ENCODE measurements at places on chromosomes 7 and 10.

DNA sequence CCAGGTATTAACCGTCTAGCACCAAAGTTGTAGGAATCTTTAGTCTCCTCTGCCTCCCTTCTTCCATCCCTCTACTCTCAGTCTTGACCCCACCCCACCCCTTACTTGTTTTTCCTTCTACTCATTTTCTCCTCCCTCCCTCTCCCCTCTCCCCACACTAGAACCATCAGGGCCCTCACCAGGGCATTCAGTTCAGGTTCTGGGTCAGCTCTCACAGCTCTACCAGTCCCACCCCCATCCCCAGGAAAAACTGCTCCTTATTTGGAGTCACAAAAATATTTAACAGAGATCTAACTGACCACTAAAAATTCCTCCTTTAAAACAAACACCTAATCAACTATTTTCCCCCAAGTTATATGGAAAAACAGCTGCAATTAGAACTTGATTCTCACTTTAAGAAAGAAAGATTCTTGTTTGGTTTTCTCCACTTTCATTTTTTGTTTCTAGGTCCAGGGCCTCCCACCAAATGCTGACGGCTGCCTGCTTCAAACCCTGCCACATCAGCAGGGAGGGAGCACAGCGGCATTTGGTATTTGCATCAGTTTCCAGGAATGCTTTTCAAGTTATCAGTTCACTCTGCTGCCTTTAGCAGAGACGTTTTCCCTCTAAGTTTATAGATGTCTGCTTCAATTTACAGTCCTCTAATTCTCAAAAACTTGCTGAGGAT, 2.8 kb upstream of the COL1A2 start:
- DNase-seq = no peak

DNA sequence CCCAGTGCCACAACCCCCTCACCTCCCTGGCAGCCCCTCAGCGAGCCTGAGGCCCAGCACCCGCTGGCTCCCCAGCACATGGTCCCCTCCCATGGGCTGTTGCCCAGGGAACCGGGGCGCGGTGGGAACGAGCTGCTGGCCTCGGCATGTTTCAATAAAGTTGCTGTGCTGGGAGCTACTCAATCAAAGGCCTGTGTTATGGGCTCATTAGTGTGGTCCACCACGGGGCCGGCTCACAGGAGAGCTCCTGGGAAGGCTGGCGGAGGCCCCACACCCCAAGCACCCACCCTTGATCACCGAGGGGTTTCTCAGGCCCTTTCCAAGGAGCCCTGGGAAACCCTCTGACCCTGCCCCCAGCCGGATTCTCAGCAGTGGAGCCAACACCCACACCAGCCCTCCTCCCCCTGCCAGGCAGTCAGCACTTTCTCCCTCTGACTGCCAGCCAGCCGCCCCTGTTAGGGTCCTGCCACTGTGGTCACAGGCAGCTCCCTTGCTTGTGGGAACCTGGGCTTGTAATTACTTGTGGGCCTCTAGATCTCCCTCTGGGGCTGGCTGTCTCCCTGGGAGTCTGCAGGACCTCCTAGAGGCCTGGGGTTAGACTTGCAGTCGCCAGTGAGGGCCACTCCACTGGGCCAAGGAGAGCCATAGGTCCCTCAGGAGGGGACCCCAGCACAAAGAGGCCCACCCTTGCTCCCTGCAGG, 24.8 kb upstream of the TRIM8 start:
- no peak for DNase-seq

- no peak for DNase-seq
These were observed 10.3 kb downstream of the HTRA1 start for GRCh38 chr10:122471531-122472177.

- no peak for DNase-seq
These were observed 112.5 kb upstream of the IGFBP3 start for GRCh38 chr7:46033592-46033991.

DNA sequence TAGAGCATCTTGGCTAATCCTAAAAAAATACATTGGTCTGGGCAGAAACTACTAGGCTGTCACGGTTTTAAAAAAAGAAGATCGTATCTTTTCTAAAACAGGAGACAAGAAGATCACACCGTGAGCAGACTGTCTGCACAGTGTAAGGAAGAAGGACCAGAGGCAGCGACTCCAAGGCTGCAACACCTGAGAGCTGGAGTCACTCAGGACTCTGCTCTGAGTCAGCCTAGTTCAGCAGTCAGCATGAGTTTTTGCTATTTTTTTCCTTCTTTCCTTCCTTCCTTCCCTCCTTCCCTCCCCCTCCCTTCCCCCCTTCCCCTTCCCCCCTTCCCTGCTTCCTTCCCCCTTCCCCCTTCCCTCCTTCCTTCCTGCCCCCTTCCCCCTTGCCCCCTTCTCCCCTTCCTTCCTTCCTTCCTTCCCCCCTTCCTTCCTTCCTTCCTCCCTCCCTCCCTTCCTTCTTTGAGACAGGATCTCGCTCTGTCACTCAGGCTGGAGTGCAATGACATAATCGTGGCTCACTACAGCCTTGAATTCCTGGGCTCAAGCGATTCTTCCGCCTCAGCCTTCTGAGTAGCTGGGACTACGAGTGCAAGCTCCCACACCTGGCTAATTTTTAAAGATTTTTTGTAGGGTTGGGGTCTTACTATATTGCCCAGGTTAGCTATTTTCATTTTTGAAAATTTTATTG, 24.4 kb downstream of the BAG3 start:
- DNase-seq = no peak

DNA sequence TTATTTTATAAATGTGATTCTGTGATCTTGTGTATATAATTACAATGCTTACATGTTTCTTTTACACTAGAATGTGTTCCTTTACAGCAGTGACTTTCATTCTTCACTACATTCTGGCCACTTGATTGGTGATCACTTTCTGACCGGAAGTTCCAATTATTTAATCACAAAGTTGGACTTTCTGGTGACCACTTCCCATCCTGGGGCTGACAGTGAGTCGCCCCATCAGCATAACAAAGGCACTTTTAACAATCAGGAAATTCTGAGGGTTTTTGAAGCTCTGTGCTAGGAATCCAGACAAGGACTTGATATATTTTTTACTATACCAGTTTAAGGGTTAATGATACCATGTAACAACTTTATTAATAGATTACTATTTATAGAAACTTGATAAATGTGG, 282.3 kb upstream of the KAT6B start:
- DNase-seq = no peak

- DNase-seq = no peak
These were observed 151.5 kb downstream of the KIF20B start for GRCh38 chr10:89852872-89853271.
